MM.1S (cell line): ENCODE measurements at places on chromosomes 7 and 10.

DNA sequence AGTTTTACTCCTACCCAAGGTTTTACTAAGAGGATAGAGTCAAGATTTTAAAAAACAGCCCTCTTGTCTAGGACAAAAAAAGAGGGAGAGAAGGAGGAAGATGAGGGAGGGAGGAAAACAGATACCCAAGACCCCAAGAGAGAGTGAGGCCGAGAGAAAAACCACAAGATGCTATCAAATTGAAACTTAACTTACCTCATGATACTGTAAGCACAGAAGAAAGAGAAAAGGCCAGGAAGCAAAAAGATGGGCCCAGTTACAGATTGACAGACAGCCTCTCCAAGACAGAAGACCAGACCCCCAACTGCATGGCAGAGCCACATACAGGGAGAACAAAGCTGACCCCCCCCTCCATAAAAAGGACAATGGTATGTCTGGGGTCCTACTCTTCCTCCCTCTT lies 11.4 kb downstream of the SEC31B start:
- DNase-seq = no peak

DNA sequence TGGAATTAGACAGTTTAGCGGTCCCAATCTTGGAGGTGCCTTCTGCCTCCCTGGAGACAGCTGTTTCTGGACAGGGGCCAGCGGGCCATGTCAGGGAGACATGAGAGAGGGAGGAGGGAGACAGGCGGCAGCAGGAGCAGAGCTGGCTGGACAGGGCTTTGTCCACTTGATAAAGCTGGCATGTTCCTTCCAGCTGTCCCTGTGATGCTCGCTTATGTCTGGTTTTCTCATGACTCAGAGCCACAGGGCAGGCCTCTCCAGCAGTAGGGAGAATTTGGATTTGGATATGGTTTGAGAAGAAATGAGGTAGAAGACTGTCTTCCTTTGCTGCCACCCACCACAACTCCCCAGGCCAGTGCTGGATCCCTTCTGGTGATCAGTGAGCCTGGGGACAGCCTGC lies 51.7 kb upstream of the SORCS3 start:
- no peak for DNase-seq

DNA sequence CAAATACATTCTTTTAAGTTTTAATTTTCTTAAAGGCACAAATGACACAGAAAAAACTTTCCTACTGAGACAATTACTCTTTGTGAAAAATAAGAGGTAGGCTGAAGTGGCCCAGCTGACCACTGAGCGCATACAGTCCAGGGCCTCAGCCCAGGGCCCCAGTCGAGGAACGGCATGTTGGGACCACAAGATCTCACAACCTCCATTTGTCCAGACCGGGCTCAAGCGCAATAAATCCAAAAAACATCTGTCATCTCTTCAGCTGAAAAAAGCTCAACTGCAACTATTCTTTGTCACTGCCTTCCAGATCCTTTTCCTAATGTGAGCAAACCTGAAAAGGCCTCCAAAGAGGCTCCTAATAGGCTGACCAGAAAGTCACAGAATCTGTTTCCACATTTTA lies 165.8 kb downstream of the SRPK2 start:
- DNase-seq = no peak

GRCh38 chr7:134777908-134778580 lies 1.4 kb upstream of the CALD1 start:
- no peak for DNase-seq

GRCh38 chr7:129569326-129569725 lies 42.2 kb upstream of the NRF1 start:
- no peak for DNase-seq

- DNase-seq = no peak
Observed at GRCh38 chr7:12398186-12398585, 5.5 kb downstream of the VWDE start.

- DNase-seq = no peak
Observed at GRCh38 chr7:121529003-121529402, 132.9 kb upstream of the FAM3C start.
